ENCODE measurements at places on chromosomes 4 and X.

GRCh38 chr4:59243038-59243437 lies 1957.1 kb upstream of the ADGRL3 start:
- DNase-seq, result no peak

- no peak for DNase-seq
Measured at GRCh38 chr4:148881860-148882643, 439.8 kb upstream of the NR3C2 start.

GRCh38 chr4:107838861-107839565 lies 14.3 kb downstream of the SGMS2 start:
- no peak for DNase-seq

- DNase-seq, result no peak
Measured at GRCh38 chr4:8295471-8295870, 25.9 kb downstream of the HTRA3 start.

DNA sequence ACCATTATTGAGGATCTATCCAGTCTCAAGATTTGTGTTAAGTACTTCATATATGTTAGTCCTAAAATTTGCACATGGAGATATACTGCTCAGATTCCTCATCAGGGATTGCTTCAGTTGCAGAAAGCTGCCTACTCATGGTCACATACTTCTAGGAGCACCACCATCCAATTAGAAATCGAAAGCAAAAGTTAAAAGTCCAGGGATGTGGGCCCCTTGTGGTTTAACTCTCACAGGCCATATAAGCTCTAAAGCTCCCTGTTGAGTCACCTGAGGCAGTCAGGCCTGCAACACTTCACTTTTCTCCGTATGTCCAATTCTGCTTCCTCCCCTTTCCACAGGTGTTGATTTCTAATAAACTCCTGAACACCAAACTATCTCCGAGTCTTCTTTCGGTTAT lies 84.2 kb downstream of the CNOT6L start:
- peak; percentile 74 for DNase-seq

Data from hematopoietic multipotent progenitor cell treated with erythropoietin and hydrocortisone succinate and interleukin-3 and kit ligand, for 17 days (in vitro differentiated cells).